Small intestine (tissue), 16 donors: ENCODE measurements at places on chromosomes 2 and 18. TPM values are rescaled to one million over a fixed set of nuclear protein-coding genes. Genes with fewer than 3 reads are reported as not detected.

Gene SERPINB2
- polyA plus RNA-seq: 0.67 TPM

DNA sequence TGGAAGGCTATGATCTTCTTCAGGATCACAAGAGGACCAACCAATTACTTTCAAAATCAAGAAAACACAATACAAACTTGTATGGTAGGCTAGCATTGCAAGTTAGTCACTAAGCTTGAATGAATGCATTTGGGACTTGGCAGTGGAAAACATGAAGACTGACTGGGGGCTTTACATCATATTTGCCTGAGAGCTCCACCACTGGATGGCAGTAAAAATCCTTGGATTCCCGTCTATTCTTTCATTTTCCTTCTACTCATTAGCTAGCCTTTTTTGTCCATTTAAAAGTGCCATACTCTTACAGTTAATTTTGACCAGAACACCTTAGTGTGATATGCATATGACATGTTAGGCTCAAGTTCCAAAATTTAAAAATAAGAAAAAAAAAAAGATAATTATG, 63.5 kb upstream of the RASGRP3 start:
- peak; percentile 9 for DNase-seq
- H3K36me3 ChIP-seq: no peaks in the 10 kb centered on the region
- H3K4me3 ChIP-seq: no peak overlapping the region
- H3K27ac ChIP-seq: no peak overlapping the region
- no peaks in the 10 kb centered on the region for H3K4me1 ChIP-seq
- H3K27me3 ChIP-seq: no peaks in the 10 kb centered on the region

- no peaks in the 10 kb centered on the region for H3K27me3 ChIP-seq
- no peaks in the 10 kb centered on the region for H3K4me1 ChIP-seq
- no peak for DNase-seq
- no peak overlapping the region for H3K4me3 ChIP-seq
Measured at GRCh38 chr18:12857215-12857905, 26.7 kb downstream of the PTPN2 start.

GRCh38 chr2:11214770-11215169, 59.5 kb downstream of the SLC66A3 start:
- H3K27me3 ChIP-seq: no peaks in the 10 kb centered on the region
- DNase-seq: no peak
- no peaks in the 10 kb centered on the region for H3K4me1 ChIP-seq
- H3K27ac ChIP-seq: no peak overlapping the region
- H3K4me3 ChIP-seq: no peak overlapping the region

DNA sequence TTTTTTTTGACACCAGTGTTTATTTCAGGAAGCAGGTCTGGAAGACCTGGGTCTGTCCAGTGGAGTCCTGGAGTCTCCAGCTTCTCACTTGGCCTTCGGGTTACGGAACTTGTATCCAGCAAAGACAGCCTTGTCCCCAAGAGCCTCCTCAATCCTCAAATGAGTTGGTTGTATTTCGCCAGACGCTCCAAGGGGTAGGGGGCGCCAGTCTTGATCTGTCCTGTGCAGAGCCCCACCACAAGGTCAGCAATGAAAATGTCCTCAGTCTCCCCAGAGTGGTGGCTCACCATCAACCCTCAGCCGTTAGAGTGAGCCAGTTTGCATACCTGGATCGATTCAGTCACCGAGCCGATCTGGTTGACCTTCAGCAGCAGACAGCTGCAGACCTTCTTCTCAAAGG, 21.9 kb downstream of the ASXL2 start:
- no peaks in the 10 kb centered on the region for H3K36me3 ChIP-seq
- no peaks in the 10 kb centered on the region for H3K4me1 ChIP-seq
- no peak overlapping the region for H3K27ac ChIP-seq
- H3K27me3 ChIP-seq: no peaks in the 10 kb centered on the region
- no peak overlapping the region for H3K4me3 ChIP-seq
- no peak for DNase-seq

Gene HMSD
- polyA plus RNA-seq: not detected
